RPMI8226 (cell line): ENCODE measurements at places on chromosomes 16 and 17.

- no peak for DNase-seq
These were observed 3.9 kb upstream of the KRT33A start for GRCh38 chr17:41354536-41354935.

- DNase-seq: no peak
These were observed 727 bp upstream of the MBTPS1 start for GRCh38 chr16:84117494-84117843.

- DNase-seq: no peak
These were observed 101.5 kb downstream of the CLEC16A start for GRCh38 chr16:11045846-11046245.

DNA sequence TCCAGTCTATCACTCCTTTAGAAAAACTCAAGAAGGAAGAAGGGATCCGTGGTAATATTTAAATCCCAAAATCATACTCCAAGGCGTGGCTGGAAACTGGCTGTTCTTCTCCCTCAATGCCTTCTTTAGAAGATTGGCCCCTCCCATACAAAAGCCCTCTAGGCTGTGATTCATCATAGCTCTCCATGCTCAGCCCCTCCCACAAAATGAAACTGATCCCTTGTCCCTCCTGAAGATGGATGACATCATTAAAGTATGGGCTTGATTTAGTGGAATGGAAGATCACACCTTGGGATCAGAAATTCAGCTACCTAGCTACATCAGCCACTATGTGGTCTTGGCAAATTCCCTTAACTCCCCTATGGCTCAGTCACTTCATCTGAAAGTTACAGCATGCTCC, 4.1 kb downstream of the GRIN2A start:
- DNase-seq: no peak

- DNase-seq: no peak
These were observed 10.5 kb upstream of the HEATR6 start for GRCh38 chr17:60089096-60089806.
